Activated naive CD4-positive, alpha-beta T cell treated with anti-CD3 and anti-CD28 coated beads, Interleukin-2, amount 50 U/mL, for 16 hours (primary cell): ENCODE measurements at places on chromosomes 11 and 22.

DNA sequence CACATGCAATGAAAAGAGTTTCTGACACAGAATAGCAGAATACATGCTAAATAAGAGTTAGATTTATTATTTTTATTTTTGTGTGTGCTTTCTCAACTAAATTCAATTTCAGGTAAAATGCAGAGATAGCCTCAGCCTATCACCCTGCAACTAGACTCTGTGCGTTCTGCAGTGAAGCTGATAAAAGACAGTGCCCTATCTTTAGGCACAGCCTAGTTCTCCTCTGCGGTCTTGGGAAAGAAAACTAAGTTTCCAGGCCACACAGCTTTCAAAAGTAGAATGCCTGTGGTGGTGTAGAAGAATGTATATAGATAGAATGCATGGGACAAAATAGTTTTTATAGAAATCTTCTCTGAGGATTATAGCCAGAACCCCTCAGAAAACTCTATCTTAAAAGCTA, 12.0 kb upstream of the MMP1 start:
- no peak for DNase-seq

DNA sequence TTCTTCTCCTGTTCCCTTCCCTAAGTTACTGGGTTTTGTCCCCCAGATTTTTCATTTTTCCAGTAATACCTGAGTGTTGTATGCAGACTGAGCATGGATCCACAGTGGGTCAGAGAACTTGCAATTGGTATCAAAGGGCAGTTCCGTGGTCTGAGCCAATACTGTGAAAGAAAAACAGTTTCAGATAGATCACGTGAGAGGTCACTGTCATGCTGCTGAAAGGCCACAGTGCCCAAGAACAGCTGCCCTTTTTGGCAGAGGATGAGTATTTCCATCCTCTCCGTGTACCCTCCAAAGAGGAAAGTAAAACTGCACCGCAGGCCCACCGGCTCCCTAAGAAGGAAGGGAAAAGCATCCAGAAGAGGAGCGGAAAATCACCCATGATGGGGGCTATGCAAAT, 73.0 kb upstream of the TBCEL start:
- no peak for DNase-seq

GRCh38 chr11:110339456-110340250, 43.2 kb upstream of the RDX start:
- no peak for DNase-seq

GRCh38 chr22:26974914-26975803, 317.8 kb downstream of the MIAT start:
- no peak for DNase-seq

GRCh38 chr11:72886619-72887018, 72.4 kb downstream of the ATG16L2 start:
- DNase-seq: no peak

DNA sequence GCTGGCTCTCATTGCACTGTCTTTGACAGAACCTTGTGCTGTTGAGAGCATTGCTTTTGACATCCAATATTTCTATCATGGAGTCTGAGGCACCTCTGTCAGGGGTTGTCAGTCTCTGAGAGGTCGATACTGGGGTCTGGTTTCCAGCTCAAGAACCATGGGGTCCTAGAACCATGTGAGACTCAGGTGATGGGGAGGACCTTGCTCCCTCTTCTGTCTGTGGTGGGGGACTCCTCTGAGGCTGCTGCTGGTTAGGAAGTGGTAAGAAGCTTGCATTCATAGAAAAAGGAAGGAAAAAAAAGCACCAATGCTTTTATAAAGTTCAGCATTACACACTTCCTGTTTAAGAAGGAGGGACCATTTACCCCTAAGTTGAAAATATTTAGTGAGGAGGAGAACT, 91.8 kb upstream of the CD44 start:
- DNase-seq: no peak

- DNase-seq: peak; percentile 5
These were observed 11.0 kb upstream of the MOB2 start for GRCh38 chr11:1497600-1497999.

DNA sequence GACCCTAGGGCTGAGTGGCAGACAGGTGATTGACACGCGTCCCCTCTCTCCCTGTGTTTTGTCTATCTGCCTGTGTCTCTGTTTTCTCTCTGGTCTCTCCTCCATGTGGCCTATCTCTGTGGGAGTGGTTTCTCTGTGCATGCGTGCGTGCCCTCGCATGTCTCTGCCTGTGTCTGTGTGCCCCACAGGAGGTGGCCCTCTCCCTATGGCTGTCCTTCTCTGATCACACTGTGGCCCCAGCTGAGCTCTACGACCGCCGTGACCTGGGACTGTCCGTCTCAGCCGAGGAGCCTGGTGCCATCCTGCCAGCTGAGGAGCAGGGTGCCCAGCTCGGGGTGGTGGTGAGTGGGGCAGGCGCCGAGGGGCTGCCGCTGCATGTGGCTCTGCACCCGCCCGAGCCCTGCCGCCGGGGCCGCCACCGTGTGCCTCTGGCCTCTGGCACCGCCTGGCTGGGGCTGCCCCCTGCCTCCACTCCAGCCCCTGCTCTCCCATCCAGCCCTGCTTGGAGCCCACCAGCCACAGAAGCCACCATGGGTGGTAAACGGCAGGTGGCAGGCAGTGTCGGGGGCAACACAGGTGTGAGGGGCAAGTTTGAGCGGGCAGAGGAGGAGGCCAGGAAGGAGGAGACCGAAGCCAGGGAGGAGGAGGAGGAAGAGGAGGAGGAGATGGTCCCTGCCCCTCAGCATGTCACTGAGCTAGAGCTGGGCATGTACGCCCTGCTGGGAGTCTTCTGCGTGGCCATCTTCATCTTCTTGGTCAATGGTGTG, 11.6 kb downstream of the TMEM132A start:
- no peak for DNase-seq

- no peak for DNase-seq
These were observed 1104.4 kb upstream of the CCDC90B start for GRCh38 chr11:84390441-84391078.

DNA sequence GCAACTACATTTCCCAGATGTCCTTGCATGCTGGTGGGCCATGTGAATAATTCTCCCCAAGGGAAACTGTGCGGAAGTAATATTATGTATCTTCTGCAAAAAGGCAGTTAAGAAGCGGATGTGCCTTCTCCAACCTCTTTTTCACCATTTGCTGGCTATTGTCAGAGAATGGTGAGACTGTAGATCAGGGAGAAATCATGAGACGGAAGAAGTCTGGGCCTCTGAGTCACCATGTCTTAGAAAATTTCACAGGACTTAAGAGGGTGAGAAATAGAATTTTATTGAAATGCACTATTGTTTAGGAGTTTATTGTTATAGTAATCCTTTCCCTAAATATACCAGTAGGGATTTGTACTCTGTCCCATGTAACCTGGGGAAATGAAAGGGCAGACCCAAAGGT, 298.7 kb upstream of the ZC3H12C start:
- DNase-seq: no peak

GRCh38 chr22:50209893-50210292, 9.1 kb downstream of the SELENOO start:
- DNase-seq: peak; percentile 70

- no peak for DNase-seq
These were observed 16.0 kb downstream of the TMEM123 start for GRCh38 chr11:102436561-102436960.

DNA sequence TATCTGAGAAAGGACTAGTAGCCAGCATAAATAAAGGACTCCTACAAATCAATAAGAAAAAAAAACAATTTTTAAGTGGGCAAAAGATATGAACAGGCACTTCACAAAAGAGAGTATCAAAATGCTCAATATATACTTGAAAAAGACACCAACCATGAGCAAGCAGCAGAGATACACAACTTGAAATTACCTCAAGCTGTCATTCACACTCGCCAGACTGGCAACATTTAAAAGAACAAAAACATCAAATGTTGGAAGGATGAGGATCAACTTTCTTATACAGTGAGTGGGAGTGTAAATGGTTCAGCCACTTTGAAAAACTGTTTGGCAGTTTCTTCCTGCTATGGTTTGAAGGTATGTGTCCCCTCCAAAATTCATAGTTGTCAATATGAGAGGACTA, 23.9 kb upstream of the ELFN2 start:
- DNase-seq: no peak

DNA sequence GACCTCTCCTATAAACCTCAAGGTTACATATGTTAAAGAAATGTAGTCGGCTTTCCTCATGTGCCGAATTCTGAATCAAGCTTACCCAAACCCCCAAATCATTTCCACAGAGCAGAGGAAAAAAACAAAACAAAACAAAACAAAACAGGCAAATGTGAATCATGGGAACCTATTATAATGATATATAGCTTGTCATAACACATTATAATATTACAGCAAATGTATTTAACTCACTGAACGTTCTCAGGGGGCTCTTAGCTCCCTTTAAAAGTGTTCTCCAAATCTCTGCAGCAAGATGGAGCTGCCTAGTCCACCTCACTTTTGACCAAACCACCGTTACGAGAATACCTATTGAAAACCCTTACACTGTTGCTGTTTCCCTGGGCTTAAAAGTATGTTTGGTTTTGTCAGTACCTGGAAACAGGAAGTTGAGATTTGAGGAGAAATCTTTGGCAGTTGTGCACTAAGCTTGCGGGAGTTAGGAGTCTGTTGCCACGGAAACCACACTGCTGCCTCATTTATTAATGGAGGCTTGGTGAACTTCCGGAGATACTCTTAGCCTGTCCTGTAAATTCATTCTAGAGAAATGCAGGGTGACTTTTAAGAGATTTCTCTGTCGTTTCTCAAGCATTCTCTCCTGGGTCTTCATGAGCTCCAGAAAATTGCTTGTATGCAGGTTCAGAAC, 167.0 kb upstream of the RASSF10 start:
- DNase-seq: no peak

DNA sequence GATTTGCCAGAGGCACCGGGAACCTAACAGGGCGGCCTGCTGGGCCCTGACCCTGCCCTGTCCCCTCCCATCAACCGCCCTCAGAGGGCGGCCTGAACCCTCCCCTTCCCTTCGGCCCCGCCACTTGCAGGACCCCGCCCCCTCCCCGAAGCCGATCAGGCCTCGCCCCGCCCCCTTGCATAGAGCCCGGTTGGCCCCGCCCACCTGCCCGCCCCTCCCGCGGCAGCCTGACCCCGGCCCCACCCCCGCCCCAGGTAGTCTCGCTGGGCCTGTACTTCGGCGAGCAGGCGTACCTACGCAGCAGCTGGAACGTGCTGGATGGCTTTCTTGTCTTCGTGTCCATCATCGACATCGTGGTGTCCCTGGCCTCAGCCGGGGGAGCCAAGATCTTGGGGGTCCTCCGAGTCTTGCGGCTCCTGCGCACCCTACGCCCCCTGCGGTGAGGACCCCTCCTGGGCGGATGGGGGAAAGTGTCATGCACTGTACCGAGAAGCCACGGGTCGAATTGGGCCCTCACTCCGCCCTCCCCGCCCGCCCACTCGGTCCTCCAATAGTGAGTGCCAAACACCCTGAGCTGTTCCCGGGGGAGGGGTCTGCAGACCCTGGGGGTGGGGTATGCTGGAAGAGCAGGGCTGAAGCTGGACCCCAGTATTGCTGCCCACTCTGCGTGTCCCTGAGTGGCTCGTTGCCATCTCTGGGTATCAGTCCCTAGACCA, 94.1 kb downstream of the CACNA1I start:
- peak; percentile 38 for DNase-seq

DNA sequence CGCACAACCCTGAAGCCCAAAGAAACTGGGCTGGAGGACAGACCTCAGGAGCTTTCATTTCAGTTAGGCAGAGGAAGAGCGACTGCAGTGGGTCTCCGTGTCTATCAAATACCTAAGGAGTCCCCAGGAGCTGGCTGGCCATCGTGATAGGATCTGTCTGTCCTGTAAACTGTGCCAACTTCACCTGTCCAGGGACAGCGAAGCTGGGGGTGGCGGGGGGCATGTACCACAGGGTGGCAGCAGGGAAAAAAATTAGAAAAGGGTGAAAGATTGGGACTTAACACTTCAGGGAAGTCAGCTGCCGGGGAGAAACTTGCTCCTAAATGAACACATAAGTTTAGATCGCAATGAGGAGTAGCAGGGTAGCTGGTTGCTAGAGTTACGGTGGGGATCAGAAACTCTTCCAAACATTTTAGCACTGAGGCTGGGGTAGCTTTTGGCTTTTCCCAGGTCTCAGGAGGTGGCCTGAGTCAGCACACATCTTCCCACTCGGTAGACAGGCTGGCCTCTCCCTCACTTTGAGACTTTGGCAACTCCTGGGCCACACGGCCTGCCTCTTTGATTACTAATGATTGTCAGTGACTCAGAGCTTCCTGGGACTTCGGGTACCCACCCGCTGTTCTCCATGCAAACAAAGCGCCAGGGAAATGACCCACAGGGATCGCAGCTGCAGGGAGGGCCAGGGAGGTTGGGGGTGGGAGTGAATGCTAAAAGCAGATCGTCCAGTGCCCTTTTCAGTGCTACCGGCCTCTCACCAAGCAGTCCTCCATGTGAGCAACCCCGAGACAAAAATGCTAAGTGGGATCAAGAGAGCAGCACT, 2.9 kb upstream of the MTFP1 start:
- DNase-seq: peak; percentile 39

DNA sequence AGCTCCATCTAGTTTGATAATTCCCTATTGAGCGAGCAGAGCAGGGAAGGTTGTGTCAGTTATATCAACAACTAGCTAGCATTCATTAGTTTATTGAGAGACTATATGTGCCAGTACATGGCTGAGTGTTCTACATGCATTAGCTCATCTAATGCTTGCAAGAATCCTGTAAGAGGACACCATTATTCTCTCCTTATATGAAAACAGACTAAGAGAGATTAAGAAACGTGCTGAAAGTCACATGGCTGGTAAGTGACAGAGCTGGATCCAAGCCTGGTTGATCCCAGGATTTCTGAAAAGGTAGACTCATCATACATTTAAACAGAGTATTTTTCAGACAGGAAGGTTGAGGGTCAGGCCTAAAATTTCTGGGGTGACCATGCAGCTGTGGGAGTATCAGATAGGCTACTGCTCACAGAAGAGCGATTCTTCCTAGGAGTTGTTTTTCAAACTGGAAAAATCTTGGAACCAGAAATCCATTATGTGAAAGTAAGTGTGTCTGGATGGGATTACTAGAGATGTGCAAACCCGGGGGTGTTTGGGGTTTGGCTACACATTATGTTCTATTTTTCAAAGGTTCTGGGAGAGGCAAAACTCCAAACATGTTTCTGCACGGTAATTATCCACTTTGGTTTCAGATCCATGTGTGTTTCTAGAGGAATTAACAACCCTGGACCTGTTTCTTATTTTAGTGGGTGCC, 213.3 kb downstream of the FAM76B start:
- no peak for DNase-seq
